ENCODE measurements at places on chromosomes 7 and 10. TPM values are rescaled to one million over a fixed set of nuclear protein-coding genes. Genes with fewer than 3 reads are reported as not detected.
A peak's percentile ranks its signal among the peaks of the same experiment; 100 is the strongest.

DNA sequence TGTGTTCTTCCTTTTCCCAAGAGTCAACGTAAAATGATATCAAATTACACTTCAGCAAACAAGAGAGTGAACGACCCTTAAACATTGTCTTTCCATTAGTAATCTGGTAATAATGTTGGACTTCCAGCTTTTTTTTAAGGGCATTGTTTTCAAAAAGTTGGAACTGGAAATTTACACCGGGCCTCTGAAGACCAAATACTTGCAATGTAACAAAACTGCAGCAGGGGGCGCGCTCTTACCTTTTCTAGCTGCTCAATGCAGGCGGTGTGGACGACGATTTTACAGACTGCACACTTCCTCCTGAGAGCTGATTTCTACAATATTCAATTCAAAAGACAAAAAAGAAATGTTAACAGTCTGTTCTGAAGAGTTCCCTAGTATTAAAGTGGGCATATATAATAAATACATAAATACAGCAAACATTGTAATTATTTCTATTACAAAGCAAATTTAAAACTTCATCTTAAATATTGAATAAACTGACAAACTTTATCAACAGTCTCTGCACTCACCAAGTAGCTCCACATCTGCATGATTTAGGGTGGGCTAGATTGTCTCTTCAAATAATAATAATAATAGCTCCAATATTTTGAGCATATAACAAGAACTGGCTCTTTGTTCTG is 190.4 kb downstream of the DGKI start:
- H3K27ac ChIP-seq, result no peak overlapping the region
- DNase-seq, result peak; percentile 86
- no peaks in the 10 kb centered on the region for H3K27me3 ChIP-seq
- no peak overlapping the region for H3K4me3 ChIP-seq
- H3K4me1 ChIP-seq, result no peaks in the 10 kb centered on the region

GRCh38 chr10:75509706-75510105 is 78.3 kb downstream of the LRMDA start:
- H3K27ac ChIP-seq, result no peak overlapping the region
- DNase-seq, result no peak
- H3K4me3 ChIP-seq, result no peak overlapping the region
- H3K27me3 ChIP-seq, result no peaks in the 10 kb centered on the region
- H3K36me3 ChIP-seq, result no peaks in the 10 kb centered on the region
- H3K4me1 ChIP-seq, result no peaks in the 10 kb centered on the region

GRCh38 chr10:30562787-30563186 is 66.8 kb downstream of the LYZL2 start:
- no peak overlapping the region for H3K4me3 ChIP-seq
- DNase-seq, result no peak
- no peak overlapping the region for H3K27ac ChIP-seq
- H3K27me3 ChIP-seq, result no peaks in the 10 kb centered on the region

- no peak for DNase-seq
- no peaks in the 10 kb centered on the region for H3K27me3 ChIP-seq
These were observed 7.3 kb upstream of the CCDC6 start for GRCh38 chr10:59913547-59914237.

GRCh38 chr7:12907774-12908173 is 220.3 kb downstream of the ARL4A start:
- H3K36me3 ChIP-seq, result no peaks in the 10 kb centered on the region
- H3K27me3 ChIP-seq, result no peaks in the 10 kb centered on the region
- H3K4me3 ChIP-seq, result no peak overlapping the region
- H3K27ac ChIP-seq, result no peak overlapping the region

MYOZ1 gene
- 552 TPM for total RNA-seq

- no peaks in the 10 kb centered on the region for H3K36me3 ChIP-seq
- peaks cover 15% of the 10 kb centered on the region for H3K4me1 ChIP-seq
- no peak overlapping the region for H3K4me3 ChIP-seq
- no peak overlapping the region for H3K27ac ChIP-seq
- DNase-seq, result no peak
These were observed 7.8 kb upstream of the TLX1 start for GRCh38 chr10:101123085-101123814.
